ENCODE measurements at places on chromosomes 5 and 9.

- DNase-seq: no peak
These were observed at the start of gene CAVIN4 for GRCh38 chr9:100577776-100578448. Gene CAVIN4 (plus strand): TSS chr9:100578079. CDS start chr9:100578144, 65 bp downstream.

DNA sequence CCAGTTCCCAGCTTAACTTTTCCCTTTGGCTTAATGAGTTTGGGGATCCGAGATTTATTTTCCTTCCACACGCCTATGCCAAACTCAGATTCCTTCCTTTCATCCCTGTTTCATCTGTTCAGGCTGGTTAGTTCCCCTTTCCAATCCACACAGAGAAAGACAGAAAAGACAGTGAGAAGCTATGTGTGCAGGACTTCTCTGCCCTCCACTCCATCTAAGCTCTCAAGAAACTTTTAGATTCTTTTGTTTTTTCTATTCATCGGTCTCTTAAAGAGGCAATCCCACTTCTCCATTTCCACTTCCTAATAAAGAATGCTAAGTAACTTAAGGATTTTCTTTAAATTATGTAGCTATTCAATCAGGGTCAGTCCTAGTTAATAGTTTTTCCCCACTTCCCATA lies 11.2 kb downstream of the ITGA1 start:
- DNase-seq: no peak

DNA sequence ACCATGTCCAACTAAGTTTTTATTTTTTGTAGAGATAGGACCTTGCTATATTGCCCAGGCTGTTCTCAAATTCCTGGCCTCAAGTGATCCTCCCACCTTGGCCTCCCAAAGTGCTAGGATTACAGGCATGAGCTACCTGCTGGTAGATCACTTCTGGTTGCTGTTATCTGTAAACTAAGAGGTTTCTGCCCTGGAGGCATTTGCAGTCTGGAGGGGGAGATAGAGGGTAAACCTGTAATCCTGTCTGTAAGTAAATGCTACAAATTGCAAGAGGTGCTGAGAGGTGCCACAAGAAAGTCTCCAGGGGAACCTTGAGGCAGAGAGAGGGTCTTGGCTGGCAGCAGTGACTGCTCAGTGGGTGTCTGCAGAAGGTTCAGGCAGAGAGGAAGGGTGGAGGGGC lies 29.0 kb upstream of the GGTA1 start:
- DNase-seq: no peak

GRCh38 chr9:132125944-132126679 lies 35.7 kb upstream of the NTNG2 start:
- DNase-seq: no peak
